ENCODE measurements at places on chromosomes 7 and 10.

GRCh38 chr7:35465791-35466336 lies 212.0 kb upstream of the TBX20 start:
- no peak for DNase-seq

DNA sequence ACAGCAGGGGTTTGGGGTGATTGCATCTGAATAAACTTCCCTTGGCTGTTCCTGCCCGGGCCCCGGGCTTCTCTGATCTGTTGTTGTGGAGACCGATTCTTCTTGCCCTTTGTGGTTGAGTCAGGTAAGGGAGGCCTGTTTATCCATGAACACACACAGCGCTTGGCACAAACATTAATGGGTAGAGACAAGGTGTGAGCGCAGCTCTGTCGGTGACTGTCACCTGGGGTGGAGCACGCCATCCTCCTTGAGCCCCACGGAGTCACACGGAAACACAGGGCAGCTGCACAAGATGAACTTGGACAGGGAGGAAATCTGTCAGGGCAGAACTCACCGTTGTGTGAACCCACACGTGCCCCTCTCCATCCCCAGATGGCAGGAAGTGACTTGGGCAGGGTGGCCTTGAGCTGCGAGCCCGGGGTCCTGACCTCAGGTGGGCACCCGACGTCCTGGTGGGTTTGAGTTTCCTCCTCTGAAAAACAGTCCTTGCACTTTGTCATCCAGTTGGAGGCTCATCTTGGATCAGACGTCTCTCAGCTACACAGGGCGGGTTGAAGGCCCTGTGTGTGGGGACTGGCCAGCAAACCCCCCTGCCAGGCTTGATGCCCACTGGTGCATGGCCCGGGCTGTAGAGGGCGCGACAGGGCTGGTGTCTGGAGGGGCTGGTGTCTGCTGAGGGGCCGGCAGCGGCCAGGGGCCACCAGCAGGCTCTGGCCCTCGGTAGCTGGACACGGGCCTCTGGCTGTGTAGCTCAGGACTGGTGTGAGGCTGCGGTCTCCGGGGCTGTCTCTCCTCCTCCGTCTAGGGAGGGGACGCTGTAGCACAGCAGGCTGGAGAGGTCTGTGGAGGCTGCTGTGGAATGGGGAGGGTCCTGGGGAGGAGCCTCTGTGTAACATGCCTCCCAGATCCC lies 24.2 kb upstream of the SHH start:
- DNase-seq: no peak

DNA sequence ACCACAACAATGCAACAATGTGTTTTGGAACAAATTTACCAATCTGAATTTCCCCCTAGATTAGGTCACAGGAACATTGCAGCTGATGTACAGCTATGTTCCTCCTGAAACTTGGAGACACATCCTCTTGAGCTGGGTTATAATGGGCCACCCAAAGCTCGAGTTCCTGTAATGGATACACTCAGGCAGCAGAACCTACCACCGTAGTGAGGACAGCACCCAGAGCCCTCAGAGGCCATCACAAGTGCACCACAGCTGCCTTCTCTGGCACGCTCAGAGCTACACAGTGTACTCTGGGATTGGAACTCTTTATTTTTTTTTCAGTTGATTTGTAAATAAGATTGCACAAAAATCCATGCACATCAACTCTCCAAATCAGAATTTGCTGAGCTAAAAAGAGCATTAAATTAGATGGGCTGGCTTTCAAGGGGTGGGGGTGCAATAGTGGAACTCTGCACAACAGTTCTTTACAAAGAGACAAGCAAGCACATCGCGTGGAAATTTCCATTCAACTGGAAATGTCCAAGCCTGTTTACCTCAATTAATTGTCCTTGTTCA lies 56.7 kb downstream of the EGFR start:
- DNase-seq: no peak

GRCh38 chr7:23234569-23235296 lies 11.8 kb upstream of the GPNMB start:
- DNase-seq: no peak

GRCh38 chr10:100383251-100383650 lies 36.2 kb downstream of the SCD start:
- no peak for DNase-seq

DNA sequence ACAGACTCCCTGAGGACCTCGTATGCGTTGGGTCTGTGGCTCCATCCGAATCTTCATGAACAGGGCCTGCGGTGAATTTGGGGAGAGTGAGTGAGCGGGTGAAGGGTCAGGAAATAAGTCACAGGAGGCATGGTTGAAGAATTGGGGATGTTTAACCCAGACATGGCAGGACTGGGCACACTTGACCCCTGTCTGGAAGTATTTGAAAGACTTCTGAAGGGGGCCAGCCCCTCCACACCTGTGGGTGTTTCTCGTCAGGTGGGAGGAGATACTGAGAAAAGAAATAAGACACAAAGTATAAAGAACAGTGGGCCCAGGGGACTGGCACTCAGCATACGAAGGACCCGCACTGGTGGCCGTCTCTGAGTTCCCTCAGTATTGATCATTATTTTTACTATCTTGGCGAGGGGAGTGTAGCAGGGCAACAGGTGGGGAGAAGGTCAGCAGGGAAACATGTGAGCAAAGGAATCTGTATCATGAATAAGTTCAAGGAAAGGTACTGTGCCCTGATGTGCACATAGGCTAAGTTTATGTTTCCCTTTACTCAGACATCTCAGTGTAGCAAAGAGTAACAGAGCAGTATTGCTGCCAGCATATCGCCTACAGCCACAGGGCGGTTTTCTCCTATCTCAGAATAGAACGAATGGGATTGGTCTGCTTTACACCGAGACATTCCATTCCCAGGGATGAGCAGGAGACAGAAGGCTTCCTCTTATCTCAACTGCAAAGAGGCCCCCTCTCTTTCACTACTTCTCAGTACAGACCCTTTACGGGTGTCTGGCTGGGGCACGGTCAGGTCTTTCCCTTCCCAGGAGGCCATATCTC lies 38.2 kb upstream of the PFKFB3 start:
- no peak for DNase-seq

DNA sequence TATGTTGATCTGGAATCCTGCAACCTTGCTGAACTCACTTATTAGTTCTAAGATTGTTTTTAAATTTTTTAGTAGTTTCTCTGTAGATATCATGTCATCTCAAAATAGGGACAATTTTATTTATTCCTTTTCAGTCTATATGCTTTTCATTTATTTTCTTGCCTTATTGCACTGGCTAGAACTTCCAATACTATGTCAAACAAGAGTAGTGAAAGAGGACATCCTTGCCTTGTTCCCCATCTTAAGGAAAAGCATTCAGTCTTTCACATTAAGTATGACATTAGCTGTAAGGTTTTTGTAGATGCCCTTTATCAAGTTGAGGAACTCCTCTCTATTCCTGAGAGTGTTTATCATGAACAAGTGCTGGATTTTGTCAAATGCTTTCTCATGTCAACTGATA lies 77.8 kb downstream of the TBXAS1 start:
- DNase-seq: no peak

- no peak for DNase-seq
Observed at GRCh38 chr10:132551808-132552130, 14.2 kb downstream of the INPP5A start.

GRCh38 chr7:54159088-54159487 lies 383.1 kb upstream of the VSTM2A start:
- DNase-seq: no peak

DNA sequence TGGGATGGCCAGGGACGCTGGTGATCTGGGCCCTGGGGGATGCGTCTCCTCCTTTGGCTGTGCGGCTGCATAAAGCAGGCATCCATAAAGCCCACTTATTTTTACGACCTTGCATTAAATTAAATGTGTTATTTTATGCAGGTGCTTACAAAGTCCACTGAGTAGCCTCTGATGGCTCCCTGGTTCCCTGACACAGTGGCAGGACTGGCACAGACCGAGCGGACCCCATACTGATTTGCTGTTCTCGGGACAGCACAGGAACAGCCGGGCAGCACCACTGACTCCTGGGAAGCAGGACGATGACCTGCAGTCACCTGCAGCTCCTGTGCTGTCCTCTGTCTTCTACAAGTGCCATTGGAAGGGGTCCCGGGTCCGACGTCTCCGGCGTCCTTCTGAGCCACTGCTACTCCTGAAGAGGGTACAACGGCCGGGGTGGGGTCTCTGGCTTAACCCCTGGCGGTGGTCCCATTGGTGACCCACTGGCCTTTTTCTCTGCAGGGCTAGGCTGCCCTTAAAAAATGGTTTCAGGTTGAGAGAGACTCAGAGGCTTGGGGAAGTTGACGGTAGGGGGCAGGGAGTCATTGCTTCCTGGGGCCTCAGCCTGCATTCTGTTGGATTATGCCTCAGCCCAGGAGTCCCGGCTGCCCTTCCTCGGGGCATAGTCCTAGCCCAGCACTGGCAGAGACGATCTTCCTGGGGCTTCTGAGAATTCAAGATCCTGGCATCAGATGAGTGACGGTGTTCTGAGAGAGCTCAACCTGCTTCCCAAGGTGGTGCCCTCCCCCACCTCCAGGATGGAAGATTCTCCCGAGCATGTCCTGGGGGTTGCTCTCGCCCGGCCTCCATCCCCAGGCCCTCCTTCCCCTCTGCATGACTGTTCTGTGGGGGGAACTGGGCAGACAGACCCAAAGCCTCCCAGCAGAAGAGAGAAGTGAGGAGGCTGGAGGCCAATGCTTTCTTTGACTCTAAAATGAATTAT lies 330.1 kb downstream of the ADARB2 start:
- DNase-seq: no peak

- DNase-seq: no peak
Observed at GRCh38 chr7:16742547-16742946, 11.0 kb upstream of the TSPAN13 start.

DNA sequence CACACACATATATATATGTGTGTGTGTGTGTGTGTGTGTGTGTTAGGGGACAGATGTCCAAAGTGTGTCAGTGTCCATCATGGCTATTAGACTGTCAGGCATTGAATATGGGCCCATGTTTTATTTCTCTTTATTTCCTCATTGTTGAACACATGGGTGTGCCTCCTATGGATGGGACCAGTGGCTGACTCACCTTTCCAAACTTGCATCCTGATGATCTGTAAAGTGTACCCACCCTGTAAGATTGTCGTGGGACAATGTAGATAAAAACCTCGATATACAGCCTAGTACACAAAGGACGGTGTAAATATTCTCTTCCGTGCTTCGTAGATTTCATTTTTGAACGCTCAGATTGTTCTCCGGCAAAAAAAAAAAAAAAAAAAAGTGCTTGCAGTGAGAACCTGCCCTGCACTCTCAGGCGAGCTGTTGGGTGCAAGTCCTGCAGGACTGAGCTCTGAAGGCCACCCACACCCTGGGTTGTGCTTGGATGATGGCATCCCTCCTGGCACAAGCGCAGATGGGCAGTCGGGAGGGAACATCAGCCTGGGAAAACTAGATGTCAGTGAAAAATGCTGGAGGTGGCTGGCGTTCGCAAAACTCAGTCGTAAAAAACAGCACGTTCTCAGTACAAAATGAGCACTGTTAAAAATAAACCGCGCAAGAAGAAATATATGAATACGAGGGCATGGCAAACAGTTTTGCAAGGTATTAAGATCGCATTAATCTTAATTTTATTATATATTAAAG lies 166.9 kb downstream of the CUX1 start:
- DNase-seq: no peak

DNA sequence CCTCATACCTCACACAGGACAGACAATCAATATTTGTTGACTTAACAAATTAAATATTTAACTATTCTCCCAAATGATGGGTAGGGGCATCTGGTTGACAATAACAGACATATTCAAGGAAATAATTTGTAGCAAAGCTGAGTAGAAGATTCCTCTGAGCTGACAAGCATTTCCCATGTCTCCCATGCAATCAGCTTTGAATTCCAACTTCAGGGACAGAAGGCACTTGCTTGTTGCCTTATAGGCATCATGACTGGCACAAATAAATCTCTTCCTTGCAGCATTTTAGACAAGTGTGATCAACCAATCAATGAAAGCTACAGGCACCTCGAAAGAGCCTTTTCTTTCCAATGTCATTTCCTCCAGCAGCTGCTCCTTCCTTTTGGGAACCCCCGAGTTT lies 146.0 kb downstream of the PDE1C start:
- DNase-seq: no peak

GRCh38 chr7:38660427-38661099 lies 29.4 kb upstream of the AMPH start:
- peak; percentile 5 for DNase-seq

DNA sequence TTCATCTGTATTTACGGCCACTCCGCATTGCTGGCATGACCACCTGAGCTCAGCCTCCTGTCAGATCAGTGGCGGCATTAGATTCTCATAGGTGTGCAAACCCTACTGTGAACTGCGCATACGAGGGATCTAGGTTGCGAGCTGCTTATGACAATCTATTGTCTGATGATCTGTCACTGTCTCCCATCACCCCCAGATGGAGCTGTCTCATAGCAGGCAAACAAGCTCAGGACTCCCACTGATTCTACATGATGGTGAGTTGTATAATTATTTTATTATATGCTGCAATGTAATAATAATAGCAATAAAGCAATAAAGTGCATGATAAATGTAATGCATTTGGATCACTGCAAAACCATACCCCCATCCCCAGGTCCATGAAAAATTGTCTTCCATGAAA lies 1172.9 kb upstream of the AUTS2 start:
- no peak for DNase-seq

DNA sequence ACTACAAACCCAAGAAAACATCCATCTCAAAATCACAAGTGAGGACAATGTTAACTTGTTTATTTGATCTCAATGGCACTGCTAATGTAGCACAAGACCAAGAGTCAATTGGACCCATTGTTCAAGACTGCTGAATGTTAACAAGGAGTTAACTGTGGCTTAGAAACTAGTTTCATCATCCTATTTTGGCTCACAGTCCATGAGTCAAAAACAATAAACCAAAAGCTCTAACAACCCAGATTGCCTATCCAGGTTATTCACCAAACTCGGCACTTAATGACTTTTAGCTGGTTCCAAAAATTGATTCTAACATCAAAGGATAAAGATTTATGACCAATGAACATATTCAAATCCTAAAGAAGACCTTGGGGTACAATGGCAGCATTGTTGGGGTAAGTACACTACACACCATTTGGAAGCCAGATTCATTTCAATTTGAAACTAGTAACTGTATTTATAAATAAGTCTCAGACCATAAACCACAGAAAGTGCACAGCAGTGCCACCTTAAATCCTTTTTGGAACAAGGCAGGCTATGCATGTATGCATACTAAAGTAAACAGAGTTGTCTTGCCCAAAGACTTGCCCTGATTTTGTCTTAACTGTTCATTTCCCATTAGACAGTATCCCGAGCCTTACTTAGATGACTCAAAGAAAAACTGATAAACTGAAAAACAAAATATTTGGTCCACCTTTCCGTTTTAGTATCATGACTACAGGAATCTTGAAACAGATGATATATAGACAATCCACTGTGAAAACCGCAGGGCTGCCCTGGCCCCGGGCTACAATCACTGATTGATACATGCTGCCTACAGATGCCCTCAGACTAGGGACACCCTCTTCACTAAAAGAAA lies 84.5 kb downstream of the SRPK2 start:
- DNase-seq: no peak

- no peak for DNase-seq
Observed at GRCh38 chr10:70222340-70222794, 10.9 kb downstream of the PPA1 start.

- DNase-seq: no peak
Observed at GRCh38 chr7:154862153-154862791, 140.7 kb downstream of the PAXIP1 start.

- no peak for DNase-seq
Observed at GRCh38 chr7:47965456-47965855, 14.0 kb downstream of the HUS1 start.

- DNase-seq: no peak
Observed at GRCh38 chr7:29196191-29196590, 1.6 kb downstream of the CHN2 start.

Measured in stimulated activated CD4-positive, alpha-beta T cell treated with anti-CD3 and anti-CD28 coated beads, Interleukin-12 subunit alpha, Interleukin-12 subunit beta, amount 100 ng/mL, for 24 hours (primary cell).